ENCODE measurements at places on chromosomes 1 and 21.

- DNase-seq, result no peak
Observed at GRCh38 chr1:216960716-216961115, 237.5 kb upstream of the ESRRG start.

DNA sequence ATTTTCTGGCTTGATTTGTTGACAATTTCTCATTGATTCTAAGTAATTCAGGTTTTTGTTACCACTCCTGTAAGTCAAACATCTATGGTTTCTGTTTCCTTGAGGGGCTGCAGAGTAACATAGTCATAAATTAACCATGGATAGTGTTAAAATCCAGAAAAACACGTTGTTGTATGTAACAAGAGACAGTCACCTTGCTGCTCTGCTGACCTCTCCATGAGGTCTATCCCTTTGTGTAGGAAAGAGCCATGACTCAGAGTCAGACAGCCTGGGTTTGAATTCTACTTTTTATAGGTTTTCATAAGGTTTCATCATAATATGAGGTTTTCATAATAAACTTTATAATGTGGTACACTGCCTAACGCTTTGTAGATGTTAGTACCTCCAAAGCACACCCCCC lies 27.6 kb upstream of the NBL1 start:
- DNase-seq, result no peak

- DNase-seq, result no peak
Observed at GRCh38 chr1:205782627-205783432, 7.5 kb upstream of the RAB29 start.

DNA sequence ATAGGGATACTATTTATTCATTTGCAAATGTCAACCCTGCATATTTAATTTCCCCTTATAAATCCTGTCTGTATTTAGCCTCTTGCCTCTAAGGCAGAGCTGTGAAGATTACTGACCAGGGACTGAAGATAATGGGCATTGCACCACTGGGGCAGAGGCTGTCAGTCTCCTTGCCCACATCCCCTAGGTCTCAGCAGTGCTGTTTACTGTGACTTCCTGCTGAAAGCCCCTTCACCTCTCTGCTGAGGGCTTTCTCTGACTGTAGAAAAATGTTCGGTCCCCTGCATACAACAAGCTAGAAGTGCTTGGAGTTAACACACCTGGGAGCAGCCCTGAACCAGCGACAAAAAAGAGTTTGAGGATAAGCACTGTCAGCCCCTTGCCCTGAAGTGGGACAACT lies 28.8 kb downstream of the SLC5A9 start:
- no peak for DNase-seq

DNA sequence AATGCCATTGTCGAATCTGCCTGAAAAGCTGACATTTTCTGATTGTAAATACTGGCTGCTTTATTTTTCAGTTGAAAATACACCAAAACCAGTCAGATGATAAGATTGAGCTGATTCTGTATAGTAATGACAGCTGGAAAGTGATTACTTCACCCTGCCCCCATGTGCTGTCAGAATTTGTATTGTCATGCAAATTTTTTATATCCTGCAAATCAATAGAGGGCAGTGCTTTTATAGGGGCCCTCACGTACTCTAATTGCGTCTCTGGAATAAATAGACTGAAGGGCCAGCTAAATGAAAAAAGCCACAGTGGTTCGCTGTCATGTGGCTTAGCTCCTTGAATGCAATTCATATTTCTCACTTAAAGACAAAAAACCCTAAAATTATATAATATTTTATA lies 208.6 kb downstream of the LHX8 start:
- DNase-seq, result no peak

DNA sequence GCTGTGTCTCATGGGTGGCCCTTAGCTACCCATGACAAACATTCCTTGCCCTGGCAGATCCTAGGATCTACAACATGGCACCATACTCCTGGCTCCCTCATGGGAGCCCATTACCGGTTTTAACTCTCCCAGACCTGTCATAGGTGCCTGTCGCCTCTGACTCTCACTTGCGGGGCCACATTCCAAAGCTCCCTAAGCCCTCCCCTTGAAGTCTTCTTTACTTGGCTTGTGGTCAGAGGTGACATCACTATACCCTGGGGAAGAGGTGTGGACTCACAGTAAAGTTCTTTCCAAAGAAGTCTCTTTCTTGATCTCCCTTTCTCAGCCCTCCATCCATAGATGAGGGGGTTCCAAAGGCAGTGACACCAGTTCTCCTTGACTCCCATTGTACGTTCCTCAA lies 5.4 kb upstream of the SLAMF9 start:
- peak; percentile 70 for DNase-seq

- DNase-seq, result no peak
Observed at GRCh38 chr1:213320191-213320870, 269.3 kb downstream of the RPS6KC1 start.

DNA sequence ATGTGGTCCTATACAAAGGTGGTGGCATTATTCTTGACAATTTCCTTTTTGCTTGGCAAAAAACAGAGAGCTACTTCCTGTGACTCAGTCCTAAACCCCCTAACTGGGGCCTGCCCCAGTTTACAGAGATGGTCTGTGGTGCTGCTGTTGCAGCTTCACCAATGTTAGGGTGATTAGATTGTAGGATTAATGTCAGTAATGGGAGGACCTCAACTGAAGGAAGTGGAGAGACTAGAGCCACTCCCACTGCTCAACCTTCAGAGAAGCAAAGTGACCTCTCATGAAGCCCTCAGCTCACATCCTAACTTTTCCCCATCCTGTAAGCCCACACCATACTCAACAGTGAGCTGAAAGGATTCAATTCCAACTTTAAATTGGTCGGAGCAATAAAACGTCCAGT lies 3.6 kb downstream of the S100A6 start:
- no peak for DNase-seq

All from NCI-H226 (cell line).